ENCODE measurements at places on chromosomes 6 and 20.

DNA sequence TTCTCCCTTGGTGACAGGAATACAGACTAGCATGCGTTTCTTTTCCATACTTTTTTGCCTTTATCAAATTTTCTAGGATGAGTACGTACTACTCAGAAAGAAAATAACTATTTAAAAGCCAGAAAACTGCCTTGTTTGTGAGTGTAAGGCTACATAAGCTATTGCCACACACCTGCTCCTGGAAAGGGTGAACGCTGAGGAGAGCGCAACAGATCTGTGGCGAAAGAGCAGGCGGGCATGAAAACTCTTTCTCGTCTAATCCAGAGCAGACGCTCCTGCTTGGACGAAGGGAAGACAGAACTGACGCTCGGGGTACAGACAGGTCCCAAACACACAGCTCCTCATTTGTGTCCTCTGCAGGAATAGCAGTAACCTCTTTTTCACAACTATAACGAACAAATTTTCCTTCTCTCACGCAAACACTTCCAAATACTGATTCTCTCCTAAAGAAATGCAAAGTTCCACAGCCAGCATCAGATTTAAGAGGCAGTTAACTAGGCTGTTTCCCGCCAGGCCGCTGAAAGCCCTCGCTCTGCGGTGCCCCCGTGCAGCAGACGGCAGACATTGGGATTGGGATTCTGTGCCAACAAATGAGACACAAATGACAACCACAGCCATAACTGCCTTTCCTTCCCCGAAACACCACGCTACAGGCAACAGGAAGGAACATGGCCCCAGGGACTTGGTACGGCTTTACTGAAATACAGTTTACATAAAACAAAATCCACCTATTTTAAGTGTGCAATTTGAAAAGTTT lies 20.0 kb downstream of the TAF4 start:
- DNase-seq: no peak

- DNase-seq: no peak
Observed at GRCh38 chr6:6331393-6331792, 10.9 kb upstream of the F13A1 start.

GRCh38 chr20:22180244-22180643 lies 404.1 kb downstream of the FOXA2 start:
- no peak for DNase-seq

DNA sequence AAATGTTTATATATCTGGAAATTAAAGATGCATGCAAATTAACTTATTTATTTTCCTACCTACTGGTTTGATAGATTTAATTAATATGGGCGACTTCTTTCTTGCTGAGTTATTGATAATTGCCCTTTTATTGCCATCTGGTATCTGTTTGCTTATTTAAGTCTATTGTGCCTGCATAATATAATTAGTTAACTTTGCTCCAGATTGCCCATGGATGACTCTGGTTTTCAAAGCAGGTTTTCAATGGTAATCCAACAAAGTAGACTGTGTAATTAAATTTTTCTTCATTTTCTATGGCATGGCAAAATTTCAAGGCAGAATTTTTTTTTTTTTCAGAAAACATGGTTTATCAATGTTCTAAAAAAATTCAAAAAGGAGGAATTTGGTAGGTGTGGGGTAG lies 1092.0 kb downstream of the GRIK2 start:
- DNase-seq: no peak

- no peak for DNase-seq
Observed at GRCh38 chr20:59003836-59004492, 3.1 kb downstream of the CTSZ start.

GRCh38 chr20:19849341-19850197 lies 91.5 kb downstream of the RIN2 start:
- DNase-seq: no peak

Measured in NT2/D1 (cell line).